ENCODE measurements at places on chromosomes 6 and 20.

DNA sequence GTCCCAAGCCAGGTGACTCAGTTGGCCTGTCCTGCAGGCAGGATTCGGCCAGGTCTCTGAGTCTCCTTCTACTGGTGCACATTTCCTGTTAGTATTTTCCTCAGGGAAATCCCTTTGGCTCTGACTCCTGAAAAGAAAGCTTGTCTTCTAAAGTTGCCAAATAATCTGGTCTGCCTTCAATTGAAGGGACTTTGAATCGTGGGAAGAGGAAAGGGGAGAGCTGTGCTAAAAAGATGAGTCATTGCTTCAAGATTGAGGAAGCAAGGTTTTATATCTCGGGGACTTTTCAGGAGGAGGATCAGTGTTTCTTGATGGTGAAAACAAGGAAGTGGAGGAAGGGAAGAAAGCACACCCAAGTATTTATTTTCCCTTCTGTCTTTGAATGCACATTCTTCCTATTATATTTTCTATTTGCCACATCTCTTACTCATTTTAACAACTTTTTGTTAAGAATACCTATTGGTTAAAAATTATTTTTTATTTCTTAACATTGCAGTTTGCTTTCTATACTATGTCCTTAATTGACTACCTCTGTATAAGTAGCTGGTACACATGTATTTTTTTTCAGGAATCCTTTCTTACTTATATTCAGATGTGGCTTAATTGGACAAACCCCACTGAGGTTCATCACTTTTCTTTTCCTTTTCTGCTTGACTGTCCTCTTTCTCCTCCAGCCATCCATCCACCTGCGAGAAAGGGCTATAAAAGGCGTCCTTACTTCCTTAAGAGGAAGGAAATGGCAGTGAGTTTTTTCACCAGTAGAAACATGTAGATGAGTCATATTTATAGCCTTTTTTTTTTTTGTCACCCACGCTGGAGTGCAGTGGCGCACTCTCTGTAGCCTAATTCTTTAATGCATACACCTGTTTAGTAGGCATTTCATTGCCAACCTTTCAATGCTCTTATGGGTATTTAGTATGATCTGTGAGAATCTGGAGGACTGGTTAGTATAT, 15.0 kb upstream of the IFNGR1 start:
- DNase-seq, result no peak

DNA sequence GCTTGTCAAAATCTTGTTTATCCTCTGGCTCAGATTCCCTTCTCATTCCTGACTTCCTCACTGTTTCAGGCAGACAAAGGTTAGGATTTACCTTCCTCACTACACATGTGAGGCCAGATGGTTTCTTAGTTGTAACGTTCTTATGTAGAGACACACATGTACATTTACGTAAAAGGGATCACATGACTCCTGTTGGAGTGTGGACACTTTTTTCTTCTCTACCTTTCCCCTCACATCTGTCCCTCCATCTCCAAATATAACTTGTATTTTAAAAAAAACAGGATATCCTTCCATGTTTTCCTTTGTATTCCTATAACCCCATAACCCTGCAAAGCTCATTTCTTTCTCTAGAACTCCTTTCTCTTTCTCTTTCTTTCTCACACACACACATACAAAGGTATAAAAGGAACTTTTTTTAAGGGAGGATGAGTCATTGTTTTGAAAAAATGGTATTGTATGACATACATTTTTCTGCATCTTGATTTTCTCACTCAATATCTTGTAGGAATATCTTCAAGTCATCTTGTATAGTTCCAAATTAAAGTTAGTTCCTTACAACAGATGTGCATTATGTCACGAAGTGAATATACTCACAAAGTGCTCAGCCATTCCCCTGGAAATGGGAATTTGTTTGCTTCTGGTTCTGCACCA, 78.2 kb upstream of the SULF2 start:
- DNase-seq, result no peak

DNA sequence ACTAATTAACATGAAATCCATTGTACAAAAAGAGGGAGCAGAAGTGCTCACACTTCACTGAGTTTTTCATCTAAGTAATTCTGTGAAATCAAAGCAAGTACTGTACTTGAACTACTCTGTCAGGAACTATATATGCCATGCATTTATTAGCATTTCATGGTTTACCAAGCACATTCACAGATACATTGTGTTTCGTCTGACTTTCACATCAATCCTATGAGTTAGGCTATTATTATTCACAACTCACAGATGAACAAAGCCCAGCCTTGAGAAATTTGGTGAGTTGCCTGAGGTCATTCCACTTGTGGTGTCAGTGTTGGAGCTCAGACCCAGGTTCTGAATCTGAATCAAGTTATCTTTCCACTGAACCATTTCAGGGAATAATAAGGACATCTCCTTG, 33.7 kb upstream of the TENT5A start:
- no peak for DNase-seq

- no peak for DNase-seq
Observed at GRCh38 chr20:21433329-21433890, 36.1 kb upstream of the NKX2-4 start.

DNA sequence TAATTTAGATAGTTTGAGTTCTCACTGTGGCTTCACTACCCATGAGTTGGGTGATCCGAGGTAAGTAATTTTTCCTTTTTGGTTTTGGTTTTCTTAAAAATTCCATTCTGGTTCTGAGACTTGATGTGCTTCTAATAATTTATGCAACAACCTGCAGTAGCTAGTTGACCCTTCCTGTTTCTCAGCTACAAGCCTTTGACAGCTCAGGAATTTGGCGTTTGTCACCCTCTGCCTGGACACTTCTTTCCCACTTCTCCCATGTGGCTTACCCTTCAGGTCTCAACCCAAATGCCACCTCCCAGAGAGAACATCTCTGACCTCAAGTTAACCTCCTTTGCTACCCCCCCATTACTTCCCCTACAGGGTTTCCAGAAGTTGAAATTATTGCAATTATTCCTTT, 49.7 kb upstream of the TSHZ2 start:
- no peak for DNase-seq

DNA sequence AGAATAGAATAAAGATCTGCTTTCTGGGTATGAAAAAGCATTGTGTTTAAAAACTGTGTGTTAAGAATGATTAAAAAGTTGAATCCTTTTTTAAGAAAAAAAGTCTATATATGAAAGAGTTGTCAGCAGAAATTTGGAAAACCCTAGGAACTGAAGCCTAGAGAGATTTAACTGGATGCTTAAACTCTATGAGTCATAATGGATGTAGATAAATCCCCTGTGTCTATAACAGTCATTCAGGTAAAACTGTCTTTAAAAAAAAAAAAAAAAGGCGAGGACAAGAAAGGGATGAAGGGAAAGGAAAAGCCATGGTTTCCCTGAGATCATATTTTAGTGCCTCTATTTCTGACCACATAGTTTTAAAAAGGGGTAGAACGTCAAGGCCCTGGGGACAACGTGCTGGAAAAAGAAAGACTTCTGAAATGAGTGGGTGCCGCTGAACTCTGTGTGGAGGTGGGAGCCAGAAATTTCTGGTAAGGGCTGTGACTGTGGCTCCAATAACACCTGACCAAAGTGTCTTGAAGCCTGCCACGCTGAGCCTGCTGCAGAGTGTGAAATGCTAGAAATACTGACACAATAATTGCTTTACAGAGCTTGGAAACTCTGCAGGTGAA, 302.6 kb upstream of the ARID1B start:
- DNase-seq, result no peak

- peak; percentile 56 for DNase-seq
Observed at GRCh38 chr20:23205611-23206041, 119.5 kb upstream of the CD93 start.

DNA sequence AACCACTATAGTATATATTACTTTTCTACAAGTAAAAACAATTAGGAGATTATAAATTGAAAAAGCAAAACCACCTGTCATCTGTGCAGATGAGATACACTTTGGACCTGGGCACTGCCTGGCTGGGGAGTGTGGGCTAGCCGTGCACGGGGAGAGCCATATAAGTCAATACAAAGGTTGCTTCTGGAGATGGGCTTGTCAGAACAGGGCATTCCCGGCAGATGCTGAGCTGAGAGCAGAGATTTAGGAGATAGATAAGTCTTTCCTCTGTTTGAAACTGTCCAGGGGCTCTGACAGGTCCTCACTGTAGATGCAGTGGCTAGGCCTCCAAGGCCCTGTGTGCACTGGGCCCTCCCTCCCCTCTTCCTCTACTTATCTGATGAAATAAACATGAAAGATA, 34.5 kb downstream of the CD164 start:
- DNase-seq, result no peak
